ENCODE measurements at places on chromosomes 7 and 10. TPM values are rescaled to one million over a fixed set of nuclear protein-coding genes. Genes with fewer than 3 reads are reported as not detected.

PKD1L1 gene
- under 0.01 TPM for total RNA-seq

CYP3A4 gene
- not detected for total RNA-seq

SLC18A3 gene
- total RNA-seq: not detected

ATP6V1F gene
- 77.0 TPM for total RNA-seq

ACHE gene
- total RNA-seq: 0.14 TPM

RSPH10B2 gene
- 0.22 TPM for total RNA-seq

LRMDA gene
- total RNA-seq: 0.22 TPM

ALOX5 gene
- not detected for total RNA-seq

TWIST1 gene
- 34.4 TPM for total RNA-seq

CDNF gene
- total RNA-seq: 1.1 TPM

TAS2R4 gene
- total RNA-seq: 0.86 TPM

LRRC18 gene
- total RNA-seq: not detected

ARMC3 gene
- under 0.01 TPM for total RNA-seq

CPVL gene
- 1.1 TPM for total RNA-seq

Measured in placental pericyte (primary cell).